Stimulated activated CD4-positive, alpha-beta T cell treated with anti-CD3 and anti-CD28 coated beads, Interleukin-4, amount 100 ng/mL, for 48 hours (primary cell): ENCODE measurements at places on chromosomes 6 and 20.

DNA sequence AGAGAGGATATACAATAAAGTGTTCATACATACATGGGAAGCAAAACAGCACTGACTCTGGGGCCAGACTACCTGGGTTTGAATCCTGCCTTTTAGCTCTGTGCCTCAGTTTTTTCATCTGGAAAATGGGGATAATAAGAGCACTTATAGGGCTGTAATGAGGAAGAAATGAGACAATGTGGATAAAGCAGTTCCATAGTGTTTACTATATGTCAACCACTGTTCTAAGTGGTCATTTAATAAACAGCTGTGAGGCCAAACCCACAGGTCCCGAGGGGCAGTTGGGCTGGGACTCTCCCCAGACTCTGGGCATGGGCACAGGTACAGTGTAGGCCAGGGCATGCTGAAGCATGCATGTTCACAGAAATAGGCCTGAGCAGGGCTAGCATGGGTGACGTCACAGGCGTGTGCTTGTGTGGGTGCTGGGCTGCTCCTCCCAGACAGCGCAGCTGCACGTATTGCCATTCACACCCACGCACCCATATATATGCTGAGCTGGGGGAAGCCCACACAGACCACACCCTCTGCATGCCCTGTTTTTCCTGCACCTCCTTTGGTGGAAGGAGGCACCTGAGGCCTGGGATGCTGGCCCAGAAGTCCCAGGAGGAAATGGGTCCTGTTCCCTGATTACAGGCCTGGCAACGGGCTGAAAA lies 3.5 kb upstream of the PLCG1 start:
- DNase-seq = no peak

- DNase-seq = no peak
Measured at GRCh38 chr20:56897318-56897957, 268.3 kb downstream of the TFAP2C start.

GRCh38 chr6:15551798-15552197 lies 111.0 kb downstream of the DTNBP1 start:
- no peak for DNase-seq

GRCh38 chr6:150800674-150801314 lies 64.7 kb upstream of the MTHFD1L start:
- DNase-seq = no peak

DNA sequence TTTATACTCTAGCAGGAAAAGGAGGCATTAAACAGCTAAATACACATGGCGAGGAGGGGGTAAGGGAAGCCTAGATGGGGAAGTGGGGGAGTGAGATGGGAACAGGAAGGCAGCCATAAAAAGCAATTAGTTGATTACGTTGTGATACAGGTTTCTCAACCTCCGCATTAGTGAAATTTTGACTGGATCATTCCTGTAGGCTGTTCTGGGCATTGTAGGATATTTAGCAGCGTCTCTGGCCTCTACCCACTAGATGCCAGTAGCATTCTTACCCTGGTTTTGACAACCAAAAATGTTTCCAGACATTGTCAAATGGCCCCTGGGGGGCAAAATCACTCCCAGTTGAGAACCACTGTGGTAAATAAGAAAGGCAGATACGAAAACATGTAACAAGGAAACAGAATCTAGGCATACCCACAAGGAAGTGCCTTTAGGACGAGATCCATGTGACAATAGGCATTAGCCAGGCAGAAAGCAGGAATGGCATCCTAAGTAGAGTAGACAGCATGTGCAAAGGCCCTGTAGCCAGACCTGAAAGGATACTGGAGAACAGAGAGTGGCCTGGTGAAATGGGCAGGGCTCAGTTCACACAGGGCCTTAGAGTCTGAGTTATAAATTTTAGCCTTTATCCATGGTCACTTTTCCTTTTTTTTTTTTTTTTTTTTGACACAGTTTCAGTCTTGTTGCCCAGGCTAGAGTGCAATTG lies 25.8 kb upstream of the PTPN1 start:
- DNase-seq = no peak

DNA sequence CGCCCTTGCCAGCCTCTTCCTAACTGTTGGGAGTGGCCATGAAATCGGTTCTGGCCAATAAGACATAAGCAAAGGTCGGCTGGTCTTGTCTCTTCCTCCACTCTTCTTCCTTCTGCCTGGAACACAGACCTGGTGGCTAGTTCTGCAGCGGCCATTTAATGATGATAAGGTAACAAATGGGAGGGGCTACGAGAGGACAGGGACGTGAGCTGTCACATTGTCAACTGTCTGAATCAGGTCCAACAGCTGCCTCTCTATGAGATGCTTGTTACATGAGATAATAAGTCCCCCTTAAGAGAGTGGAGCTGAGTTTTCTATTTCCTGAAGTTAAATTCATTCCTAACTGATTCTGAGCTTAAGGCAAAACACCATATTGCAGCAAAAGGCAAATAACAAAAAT lies 12.5 kb upstream of the TMEM242 start:
- DNase-seq = no peak

- DNase-seq = no peak
Measured at GRCh38 chr6:62999796-63000195, 211.5 kb upstream of the FKBP1C start.
